ENCODE measurements at places on chromosomes 16 and 17.

GRCh38 chr16:84813141-84813934, 6.4 kb upstream of the CRISPLD2 start:
- no peak for DNase-seq

- DNase-seq = no peak
Observed at GRCh38 chr16:79839466-79840341, 239.2 kb upstream of the MAF start.

- no peak for DNase-seq
Observed at GRCh38 chr17:56597495-56597990, 4.0 kb downstream of the NOG start.

DNA sequence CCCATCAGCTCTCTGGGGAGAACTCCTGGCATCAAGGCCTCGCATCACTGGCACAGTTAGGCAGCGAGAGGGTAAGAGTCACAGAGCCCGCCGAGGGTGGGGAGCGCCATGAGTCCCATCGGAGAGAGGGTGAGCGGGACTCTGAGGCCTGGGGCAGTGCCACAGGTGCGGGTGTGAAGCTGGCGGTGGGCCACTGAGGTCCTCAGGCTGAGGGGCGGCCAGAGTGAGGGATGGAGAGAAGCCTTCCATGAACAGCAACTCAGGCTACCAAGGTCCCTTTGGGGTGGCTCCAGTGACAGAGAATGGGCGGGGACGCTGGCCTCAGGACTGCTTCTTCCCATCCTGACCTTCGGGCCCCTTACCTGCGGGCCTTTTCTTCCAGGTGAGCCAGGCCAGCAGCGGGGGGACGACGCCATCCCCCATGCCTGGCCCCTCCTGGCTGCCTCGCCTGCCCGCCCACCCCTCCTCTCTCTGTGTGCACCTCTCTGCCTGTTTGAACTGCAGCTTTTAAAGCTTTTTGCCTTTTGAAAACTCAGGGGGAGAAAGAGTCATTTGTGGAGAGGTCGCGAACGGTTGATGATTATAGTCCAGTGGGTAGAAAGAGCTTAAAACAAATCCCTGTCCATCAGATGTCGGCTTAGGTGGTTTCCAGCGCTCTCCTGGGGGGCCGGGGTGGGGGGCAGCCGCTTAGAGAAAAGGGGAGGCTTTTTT, 149.3 kb upstream of the GSE1 start:
- no peak for DNase-seq

- no peak for DNase-seq
Observed at GRCh38 chr16:72740347-72740746, 307.6 kb downstream of the ZFHX3 start.
